ENCODE measurements at places on chromosomes 7 and 10.

GRCh38 chr7:137371616-137372015, 28.1 kb upstream of the PTN start:
- DNase-seq = no peak
- H3K4me3 ChIP-seq = no peak overlapping the region

DNA sequence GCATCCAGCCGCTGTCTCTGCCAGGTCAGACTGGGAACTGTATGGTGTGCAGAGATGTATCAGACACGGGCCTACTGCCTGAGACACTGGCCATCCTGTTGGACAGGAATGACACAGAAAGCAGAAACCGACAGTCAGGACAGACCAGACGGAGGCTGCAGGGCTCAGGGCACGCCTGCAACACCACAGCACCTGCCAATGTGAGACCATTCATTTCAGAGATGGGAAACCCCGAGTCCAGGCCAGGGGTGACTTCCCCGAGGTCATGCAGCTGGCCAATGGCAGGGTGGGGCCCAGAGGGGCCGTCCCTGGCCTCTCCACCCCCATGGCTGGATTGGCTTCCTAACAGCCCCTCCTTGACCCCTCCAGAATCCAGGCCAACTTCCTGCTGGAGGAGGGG, 34.7 kb downstream of the GRID1 start:
- H3K4me3 ChIP-seq = no peak overlapping the region
- H3K36me3 ChIP-seq = no peaks in the 10 kb centered on the region
- peaks cover 3% of the 10 kb centered on the region for H3K27me3 ChIP-seq
- no peaks in the 10 kb centered on the region for H3K4me1 ChIP-seq

GRCh38 chr7:80589631-80590030, 48.8 kb upstream of the CD36 start:
- H3K4me1 ChIP-seq = no peaks in the 10 kb centered on the region
- DNase-seq = no peak

DNA sequence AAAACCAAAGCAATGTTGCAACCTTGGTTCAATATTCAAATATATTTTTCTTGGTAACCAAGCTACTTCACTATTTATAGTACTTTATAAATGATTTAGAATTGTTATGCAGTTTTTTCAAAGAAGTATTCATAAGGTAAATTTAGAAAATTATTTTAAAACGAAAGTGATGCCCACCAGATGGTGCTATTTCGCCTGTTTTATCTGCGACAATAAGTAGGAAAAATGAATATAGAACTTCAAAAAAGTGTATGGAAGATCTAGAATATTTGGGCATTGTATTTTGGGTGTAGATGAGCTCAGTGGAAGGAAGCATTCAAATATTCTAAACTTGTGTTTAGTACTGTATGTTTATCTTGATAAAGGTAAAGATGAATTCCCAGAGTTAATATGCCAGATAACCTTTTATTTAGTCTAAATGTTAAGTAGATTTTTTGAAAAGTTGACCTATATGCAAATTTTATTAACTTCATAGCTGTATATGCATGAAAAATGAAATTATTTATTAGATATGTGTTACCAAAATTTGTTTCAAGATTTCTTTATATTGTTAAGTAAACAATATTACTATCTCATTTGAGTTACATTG, 93.2 kb downstream of the ADK start:
- H3K27ac ChIP-seq = no peak overlapping the region
- no peak for DNase-seq
- H3K4me1 ChIP-seq = no peaks in the 10 kb centered on the region
- no peaks in the 10 kb centered on the region for H3K27me3 ChIP-seq

- no peak overlapping the region for H3K4me3 ChIP-seq
- peaks cover 11% of the 10 kb centered on the region for H3K36me3 ChIP-seq
- DNase-seq = no peak
- H3K4me1 ChIP-seq = no peaks in the 10 kb centered on the region
- no peak overlapping the region for H3K27ac ChIP-seq
Measured at GRCh38 chr7:139570119-139570518, 46.6 kb downstream of the CLEC2L start.

- H3K4me1 ChIP-seq = no peaks in the 10 kb centered on the region
- H3K4me3 ChIP-seq = no peak overlapping the region
- H3K27ac ChIP-seq = no peak overlapping the region
Measured at GRCh38 chr7:50771120-50772002, 11.3 kb downstream of the GRB10 start.

DNA sequence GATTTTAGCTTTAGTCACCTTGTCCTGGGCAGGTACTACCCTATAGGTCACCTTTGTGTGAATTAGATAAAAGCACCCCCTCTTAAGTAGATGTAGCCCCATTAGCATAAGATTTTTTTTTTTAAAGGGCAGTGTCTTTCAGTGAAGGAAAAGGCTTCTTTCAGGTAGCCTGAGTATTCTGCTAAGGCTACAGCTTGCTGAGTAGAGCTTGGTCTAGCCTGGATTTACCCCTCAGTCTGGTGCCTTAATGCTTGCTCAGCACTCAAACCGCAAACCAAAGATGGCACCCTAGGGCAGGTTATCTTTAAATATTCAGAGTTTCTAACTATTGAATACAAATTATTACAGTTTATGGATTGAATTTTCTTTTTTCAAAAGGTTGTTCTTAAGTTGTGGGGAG, 83.4 kb downstream of the GLCCI1 start:
- H3K4me3 ChIP-seq = no peak overlapping the region
- DNase-seq = no peak
- H3K27ac ChIP-seq = no peak overlapping the region
- H3K27me3 ChIP-seq = no peaks in the 10 kb centered on the region
- H3K4me1 ChIP-seq = peaks cover 21% of the 10 kb centered on the region
- H3K36me3 ChIP-seq = peaks cover 24% of the 10 kb centered on the region

GRCh38 chr10:75000748-75001321, 110.6 kb upstream of the SAMD8 start:
- DNase-seq = no peak
- H3K27ac ChIP-seq = no peak overlapping the region
- peaks cover 13% of the 10 kb centered on the region for H3K36me3 ChIP-seq
- no peaks in the 10 kb centered on the region for H3K27me3 ChIP-seq
- H3K4me1 ChIP-seq = peaks cover 22% of the 10 kb centered on the region

DNA sequence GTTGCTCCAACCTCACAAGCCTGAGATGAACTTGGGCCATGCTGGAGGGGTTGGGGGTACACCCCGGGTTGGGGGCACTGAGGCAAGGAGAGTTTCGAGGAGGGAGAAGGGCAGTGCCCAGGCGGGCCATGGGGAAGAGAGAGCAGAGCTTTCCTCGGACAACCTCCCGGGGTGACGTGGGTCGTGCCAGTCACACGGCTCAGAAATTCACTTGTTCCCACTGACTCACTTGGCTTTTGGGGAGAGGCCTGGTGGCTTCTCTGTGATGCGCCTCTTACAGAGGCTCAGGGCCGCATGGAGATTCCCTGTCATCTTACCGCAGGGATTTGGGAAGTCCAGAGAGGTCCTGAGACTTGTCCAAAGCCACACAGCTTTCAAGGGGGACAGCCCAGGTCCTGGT, 2.9 kb downstream of the LAT2 start:
- peaks cover 11% of the 10 kb centered on the region for H3K4me1 ChIP-seq
- peaks cover 8% of the 10 kb centered on the region for H3K36me3 ChIP-seq
- H3K27me3 ChIP-seq = no peaks in the 10 kb centered on the region
- H3K4me3 ChIP-seq = no peak overlapping the region

GRCh38 chr10:112605063-112605462, 158.0 kb downstream of the VTI1A start:
- no peak overlapping the region for H3K27ac ChIP-seq
- H3K27me3 ChIP-seq = no peaks in the 10 kb centered on the region
- no peak overlapping the region for H3K4me3 ChIP-seq
- H3K36me3 ChIP-seq = no peaks in the 10 kb centered on the region
- H3K4me1 ChIP-seq = no peaks in the 10 kb centered on the region

DNA sequence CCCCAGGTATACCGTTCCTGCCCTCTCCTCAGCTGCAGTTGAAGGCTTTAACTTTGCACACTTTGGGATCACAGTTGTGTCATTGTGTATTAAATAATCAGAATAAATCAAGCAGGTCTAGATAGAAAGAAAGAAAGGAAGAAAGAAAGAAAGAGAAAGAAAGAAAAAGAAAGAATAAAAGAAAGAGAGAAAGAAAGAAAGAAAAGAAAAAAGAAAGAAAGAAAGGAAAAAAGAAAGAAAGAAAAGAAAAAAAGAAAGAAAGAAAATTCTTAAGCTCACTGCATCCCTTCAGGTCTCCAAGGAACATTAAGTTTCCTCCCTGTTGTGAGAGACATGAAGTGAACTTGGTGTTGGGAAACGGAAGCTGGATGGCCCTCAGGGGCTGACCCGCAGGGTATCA, 17.2 kb upstream of the TRIM24 start:
- no peak overlapping the region for H3K4me3 ChIP-seq
- peaks cover 5% of the 10 kb centered on the region for H3K27me3 ChIP-seq
- DNase-seq = no peak
- H3K4me1 ChIP-seq = no peaks in the 10 kb centered on the region

DNA sequence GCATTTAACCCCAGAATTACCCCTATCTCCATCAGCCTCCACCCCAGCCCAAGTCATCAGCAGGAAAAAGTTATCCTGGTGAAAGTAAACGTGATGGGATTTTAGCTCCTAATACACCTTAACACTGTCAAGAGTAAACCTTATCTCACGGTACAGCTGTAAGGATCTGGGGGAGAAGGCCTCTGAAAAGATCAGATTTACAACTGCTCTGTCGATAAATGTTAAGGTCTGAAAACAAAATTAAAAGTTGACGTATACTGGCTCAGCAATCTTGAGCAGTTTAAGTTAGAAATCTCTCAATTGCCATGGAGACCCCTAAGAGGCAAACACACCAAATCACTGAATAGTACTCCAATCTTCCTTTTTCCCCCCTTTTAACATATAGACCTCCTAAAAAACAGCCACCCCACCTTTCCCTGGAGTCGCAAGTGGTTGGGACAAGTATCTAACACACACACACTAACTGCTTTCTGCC, 6.1 kb downstream of the SKAP2 start:
- no peak for DNase-seq
- H3K27me3 ChIP-seq = peaks cover 71% of the 10 kb centered on the region
- peaks cover 3% of the 10 kb centered on the region for H3K36me3 ChIP-seq

- H3K27me3 ChIP-seq = no peaks in the 10 kb centered on the region
- no peak for DNase-seq
- no peaks in the 10 kb centered on the region for H3K36me3 ChIP-seq
- H3K4me1 ChIP-seq = no peaks in the 10 kb centered on the region
Measured at GRCh38 chr7:70712942-70713341, 419.0 kb upstream of the GALNT17 start.

GRCh38 chr7:5591278-5591874, 167.7 kb upstream of the TNRC18 start:
- peaks cover 23% of the 10 kb centered on the region for H3K27me3 ChIP-seq
- H3K36me3 ChIP-seq = peaks cover 2% of the 10 kb centered on the region
- peaks cover 17% of the 10 kb centered on the region for H3K4me1 ChIP-seq
- no peak for DNase-seq
- no peak overlapping the region for H3K27ac ChIP-seq
- H3K4me3 ChIP-seq = no peak overlapping the region

DNA sequence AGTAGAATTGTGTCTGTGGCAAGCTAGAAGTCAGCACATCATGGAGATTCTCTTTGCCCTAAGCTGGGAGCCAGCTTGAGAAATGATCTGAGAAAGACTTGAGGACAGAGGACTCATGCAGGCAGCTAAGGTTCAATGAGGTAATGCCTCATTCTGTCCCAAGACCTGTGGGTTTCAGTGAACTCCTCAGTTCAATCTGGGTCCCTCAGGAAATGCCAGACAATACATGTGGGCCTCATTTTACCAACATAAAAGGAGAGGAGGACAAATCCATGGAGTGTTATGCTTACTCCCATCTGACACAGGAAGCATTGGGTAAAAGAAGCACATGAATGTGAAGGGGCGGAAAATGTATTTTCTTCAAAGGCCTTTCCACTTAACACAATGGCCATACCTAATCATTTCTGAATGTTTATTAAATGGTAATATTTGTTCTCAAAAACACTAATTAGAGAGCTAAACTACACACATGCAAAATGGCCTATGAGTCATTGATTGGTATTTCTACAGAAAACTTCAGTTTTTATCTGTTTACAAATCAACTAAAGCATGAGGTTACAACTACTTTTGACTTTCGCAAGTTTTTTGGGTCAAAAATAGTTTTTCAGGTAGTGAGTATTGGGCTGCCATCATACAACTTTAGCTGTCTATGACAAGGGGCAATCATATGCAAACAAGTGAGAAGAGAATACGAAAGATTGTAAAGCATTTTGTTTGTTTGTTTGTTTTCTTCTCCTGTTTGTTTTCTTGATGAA, 205.3 kb downstream of the CHRM2 start:
- H3K4me3 ChIP-seq = no peak overlapping the region
- DNase-seq = no peak
- no peaks in the 10 kb centered on the region for H3K4me1 ChIP-seq
- H3K27me3 ChIP-seq = no peaks in the 10 kb centered on the region

DNA sequence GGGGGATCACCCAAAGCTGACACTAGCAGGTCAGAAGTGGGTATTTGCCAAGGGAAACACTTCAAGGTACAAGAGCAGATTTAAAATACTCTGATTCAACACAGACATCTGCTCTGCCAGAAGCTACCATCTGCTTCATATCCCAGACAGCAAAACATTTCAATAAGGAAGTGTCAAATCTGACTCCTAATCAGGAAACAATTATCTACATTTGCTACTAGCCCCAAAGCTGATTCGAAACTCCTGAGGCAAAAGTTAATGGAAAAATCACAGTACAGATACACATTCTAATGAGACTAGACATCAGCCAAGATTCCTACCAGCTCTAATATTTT, 48.9 kb downstream of the PARD3 start:
- no peaks in the 10 kb centered on the region for H3K36me3 ChIP-seq
- H3K4me3 ChIP-seq = no peak overlapping the region
- no peaks in the 10 kb centered on the region for H3K4me1 ChIP-seq
- DNase-seq = no peak
- peaks cover 9% of the 10 kb centered on the region for H3K27me3 ChIP-seq

- H3K36me3 ChIP-seq = no peaks in the 10 kb centered on the region
- no peaks in the 10 kb centered on the region for H3K27me3 ChIP-seq
- H3K4me1 ChIP-seq = no peaks in the 10 kb centered on the region
- H3K27ac ChIP-seq = no peak overlapping the region
Measured at GRCh38 chr10:17564911-17565310, 52.3 kb downstream of the HACD1 start.

GRCh38 chr7:141785706-141786552, 4.1 kb upstream of the TAS2R5 start:
- no peak for DNase-seq
- no peak overlapping the region for H3K4me3 ChIP-seq
- no peak overlapping the region for H3K27ac ChIP-seq

DNA sequence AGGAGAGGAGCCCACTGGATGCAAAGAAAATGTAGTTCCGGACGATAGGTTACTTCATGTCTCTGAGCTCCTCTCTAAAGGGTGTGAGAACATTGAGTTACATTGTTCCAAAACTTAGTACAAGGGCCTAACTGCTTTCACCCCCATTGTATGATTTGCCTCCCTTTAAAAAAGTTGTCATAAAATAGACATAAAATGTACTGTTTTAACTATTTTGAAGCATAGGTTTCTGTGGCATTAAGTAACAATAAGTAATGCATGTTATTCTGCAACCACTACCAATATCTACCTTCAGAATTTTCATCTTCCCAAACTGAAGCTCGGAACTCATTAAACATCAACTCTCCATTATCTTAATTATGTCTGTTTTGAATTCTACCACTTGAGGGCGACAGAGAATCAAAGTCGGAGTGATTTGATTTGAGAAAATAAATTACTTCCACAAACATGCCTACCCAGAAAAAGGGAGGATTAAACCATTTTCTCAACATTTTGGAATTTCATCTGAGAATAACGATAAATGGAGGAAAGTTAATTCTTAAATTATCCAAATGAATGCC, 2.7 kb downstream of the IGFBP1 start:
- no peak overlapping the region for H3K27ac ChIP-seq
- H3K4me3 ChIP-seq = no peak overlapping the region
- no peaks in the 10 kb centered on the region for H3K4me1 ChIP-seq
- H3K27me3 ChIP-seq = peaks cover 47% of the 10 kb centered on the region
- no peak for DNase-seq
- H3K36me3 ChIP-seq = no peaks in the 10 kb centered on the region
